ENCODE measurements at places on chromosomes 1 and 21.

- DNase-seq = peak; percentile 44
These were observed 5.5 kb upstream of the PPIE start for GRCh38 chr1:39733161-39733560.

GRCh38 chr1:33126411-33127000 lies 45.6 kb downstream of the AZIN2 start:
- DNase-seq = no peak

DNA sequence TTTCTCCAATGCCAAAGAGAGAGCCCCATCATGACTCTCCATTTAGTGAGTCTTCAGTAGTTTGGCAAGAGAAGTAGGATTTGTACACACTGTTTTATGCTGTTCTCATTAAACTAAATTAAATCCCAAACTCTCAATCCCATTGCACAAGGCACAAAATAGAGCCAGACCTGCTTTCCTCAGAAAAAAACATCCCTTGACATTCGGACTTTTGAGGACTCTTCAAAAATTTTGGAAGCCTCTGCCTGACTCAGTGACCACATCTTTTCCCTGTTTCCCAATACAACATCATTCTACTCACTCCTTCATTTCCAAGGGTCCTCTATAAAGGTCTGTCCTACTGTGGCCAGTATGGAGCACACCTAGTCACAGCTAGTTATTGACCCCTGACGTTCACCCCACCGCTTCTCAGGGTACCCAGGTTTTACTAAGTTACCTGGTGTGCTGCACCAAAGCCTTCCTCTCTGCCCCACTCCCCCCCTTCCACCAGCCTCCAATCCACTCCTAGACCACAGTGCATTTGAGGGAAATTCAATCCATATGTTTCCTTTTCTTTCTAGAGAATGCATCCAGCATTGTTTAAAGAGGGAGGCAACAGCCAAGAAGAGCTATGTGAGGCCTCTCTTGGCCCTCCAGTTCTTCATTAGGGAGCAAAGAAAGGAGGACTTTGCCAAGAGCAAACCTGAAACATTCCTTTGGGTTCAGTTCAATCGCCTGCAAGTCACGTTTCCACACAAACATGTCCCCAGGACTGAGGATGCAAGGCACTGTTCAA lies 428.7 kb downstream of the PLPP3 start:
- no peak for DNase-seq

- DNase-seq = no peak
These were observed 686.9 kb upstream of the NCAM2 start for GRCh38 chr21:20311234-20311787.

DNA sequence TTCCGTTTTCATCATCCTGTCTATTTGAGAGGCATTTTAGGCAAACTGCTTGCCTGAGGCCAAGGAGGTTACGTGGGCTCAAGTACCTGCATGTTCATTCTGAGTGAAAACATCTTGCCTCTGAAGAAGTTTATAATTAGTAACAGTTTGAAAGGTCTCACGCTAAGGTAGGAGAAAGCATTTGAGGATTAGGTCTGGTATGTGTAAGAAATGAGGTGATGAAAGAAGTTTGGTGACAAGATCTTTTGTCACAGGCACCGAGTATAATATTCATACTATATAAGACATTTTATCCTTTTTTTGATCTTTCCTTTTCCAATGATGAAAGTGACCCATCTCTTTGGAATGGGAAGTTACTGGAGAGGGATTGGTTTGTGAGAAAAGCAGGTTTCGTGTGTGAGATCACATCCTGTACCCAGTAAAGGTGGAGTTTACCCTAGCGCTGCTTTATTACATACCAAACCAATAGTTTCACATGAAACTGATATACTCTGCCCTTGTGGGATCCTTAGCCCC lies 98.7 kb upstream of the PDC start:
- DNase-seq = no peak

DNA sequence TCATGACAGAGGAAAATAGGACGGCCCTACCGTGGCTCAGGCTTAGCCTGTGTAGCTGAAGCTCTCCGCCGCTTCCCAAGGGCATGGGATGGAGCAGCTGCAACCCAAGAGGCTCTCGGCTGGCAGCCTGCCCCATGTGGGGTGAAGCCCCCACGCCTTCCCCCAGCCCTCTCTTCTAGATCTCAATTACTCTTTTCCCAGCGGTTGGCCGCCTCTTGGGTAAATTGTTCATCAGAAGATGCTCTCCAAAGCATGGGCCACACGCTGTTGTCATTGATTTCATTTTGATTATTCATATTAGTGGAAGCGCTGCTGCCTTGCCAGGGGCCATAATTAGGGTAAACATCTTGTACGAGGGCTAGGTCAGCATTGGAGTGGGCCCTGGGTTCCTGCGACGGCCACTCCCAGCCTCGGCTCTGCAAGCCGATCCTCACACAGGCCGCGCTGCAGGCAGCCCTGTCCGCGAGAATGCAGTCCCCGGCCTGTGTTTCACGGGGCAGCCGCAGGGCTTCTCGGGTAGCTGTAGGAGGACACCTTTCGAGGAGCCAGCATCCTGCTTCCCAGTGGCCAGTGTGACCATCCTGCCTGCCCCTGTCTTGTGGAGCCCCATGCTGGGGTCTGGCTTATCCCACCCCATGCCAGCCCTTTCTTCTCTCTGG lies 114.4 kb upstream of the VAMP3 start:
- DNase-seq = no peak

DNA sequence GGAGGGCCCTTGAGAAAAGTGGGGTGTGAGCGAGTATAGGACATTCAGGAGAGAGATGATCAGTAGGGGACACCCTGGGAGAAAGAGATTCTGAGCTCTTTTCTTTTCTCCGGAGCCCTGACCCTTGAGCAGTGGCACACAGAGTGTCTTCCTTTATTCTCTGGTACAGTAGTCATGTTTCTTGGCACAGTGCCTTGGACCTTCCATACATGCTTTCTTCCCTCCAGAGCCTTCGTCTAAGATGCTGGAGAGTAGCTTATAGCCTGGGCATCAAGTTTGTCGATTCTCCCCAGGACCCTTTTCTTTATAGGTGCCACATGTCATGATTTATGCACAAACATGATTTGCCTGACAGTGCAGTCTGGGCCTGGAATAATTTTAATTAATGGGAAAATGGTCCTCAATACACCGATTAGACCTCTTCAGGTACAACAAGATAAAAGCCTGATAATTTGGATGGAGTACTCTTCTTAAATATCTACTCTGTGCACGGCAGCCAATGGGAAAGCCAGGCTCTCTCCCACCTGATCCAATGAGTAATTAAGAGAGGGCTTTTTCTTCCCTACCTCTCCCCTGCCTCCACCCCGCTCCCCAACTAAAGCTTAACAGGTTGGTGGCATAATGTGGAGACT lies at the start of gene TBX19:
TBX19 (plus strand) TSS at position 582 of the 632 bp plus-strand sequence. CDS start 214 bp downstream, outside the sequence.
- DNase-seq = no peak

DNA sequence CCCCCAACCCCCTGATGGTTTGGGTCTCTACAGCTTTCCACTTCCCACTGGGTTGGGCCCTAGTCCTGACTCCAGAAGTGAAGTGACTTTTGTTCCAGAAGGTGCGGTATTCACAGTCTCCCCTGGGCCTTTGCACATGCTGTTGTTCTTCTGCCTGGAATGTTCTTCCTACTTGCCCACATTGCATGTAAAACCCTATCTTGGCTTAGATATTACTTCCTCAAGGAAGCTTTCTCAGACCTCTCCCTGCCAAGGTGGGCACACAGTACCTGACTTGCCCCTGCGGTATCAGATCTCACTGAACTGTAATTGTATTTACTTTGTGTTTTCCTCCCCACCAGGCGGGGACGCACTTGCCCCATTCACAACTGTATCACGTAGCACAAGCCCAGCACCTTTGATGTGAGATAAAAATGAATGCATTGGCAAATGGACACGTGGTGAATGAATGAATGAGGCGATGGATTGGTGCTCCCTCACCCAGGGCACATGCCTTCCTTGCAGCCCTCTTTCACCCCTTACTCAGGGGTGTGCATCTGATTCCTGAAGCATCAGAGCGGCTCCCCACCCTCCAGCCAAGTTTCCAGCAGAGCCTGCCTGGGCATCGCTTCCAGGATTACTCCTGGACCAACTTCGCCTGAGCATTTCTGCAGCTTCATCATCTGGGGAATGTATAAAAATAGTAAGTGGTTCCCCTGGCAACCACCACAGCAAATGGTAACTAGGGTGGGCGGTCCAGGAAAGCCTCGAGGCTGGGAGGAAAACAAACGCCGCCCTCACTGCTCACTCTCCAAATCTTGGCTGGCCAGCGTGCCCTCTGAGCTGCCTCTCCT lies 19.8 kb downstream of the NENF start:
- no peak for DNase-seq

- no peak for DNase-seq
These were observed 9.3 kb downstream of the CDC14A start for GRCh38 chr1:100361511-100362089.

GRCh38 chr21:42403611-42404231 lies at the start of gene UBASH3A:
Gene UBASH3A (plus strand): TSS chr21:42403902. CDS start chr21:42403946, 44 bp downstream.
- DNase-seq = no peak

GRCh38 chr1:64745986-64746940 lies 1.4 kb downstream of the RAVER2 start:
- no peak for DNase-seq

- no peak for DNase-seq
These were observed 3.0 kb upstream of the MDM4 start for GRCh38 chr1:204513117-204513716.

GRCh38 chr1:107405236-107405635 lies 264.4 kb downstream of the NTNG1 start:
- DNase-seq = no peak

DNA sequence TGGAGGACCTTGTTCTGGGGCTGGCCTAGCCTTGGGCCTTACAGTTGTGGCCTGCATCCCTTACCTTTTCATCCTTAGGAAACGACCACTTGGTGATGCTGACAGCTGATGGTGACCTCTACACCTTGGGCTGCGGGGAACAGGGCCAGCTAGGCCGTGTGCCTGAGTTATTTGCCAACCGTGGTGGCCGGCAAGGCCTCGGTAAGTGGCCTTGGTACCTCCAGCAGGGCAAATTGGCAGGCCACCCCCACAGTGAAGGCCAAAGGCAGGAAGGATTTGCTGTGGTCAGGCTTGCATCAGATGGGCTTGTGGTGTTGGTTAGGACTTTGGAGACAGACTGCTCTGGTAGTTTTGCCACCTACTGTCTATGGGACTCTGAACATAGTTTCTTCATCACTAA lies 17.7 kb upstream of the TRNAU1AP start:
- no peak for DNase-seq

GRCh38 chr1:107524301-107524700 lies 383.5 kb downstream of the NTNG1 start:
- no peak for DNase-seq

GRCh38 chr1:1665815-1666251 lies 7.0 kb upstream of the CDK11B start:
- DNase-seq = no peak

DNA sequence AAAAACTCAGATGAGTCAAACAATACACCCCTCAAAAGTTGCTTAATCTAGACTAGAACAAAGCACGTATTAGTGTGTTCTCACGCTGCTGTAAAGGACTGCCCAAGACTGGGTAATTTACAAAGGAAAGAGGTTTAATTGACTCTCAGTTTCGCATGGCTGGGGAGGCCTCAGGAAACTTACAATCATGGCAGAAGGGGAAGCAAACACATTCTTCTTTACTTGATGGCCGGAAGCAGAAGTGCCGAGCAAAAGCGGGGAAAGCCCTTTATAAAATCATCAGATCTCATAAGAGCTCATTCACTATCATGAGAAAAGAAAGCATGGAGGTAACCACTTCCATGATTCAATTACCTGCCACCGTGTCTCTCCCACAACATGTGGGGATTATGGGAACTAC lies 10.1 kb downstream of the JAM2 start:
- DNase-seq = no peak

DNA sequence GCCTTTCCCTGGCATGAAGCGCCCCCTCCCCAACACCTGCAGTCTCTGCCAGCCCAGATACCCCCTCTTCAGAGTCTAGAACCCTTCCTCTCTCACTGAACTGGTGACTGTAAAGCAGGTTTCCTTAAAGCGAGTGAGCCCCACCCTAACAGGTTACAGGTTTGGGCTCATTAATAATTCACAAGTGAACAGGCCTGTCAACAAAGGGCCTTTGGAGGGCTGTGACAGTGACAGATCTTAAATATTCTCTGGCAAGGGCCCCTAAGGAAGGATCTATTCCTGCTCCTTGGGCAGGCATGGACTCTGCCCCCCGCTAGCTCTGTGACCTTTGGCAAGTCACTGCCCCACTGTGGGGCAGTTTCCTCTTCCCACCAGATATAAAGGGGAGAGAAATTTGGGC lies 5.6 kb upstream of the TTC39A start:
- no peak for DNase-seq

GRCh38 chr1:37763791-37764413 lies 1.0 kb downstream of the EPHA10 start:
- no peak for DNase-seq

GRCh38 chr1:45929257-45929687 lies 125.9 kb downstream of the MAST2 start:
- peak; percentile 95 for DNase-seq

GRCh38 chr1:116971258-116971860 lies 30.2 kb upstream of the CD101 start:
- no peak for DNase-seq

GRCh38 chr1:154306151-154306550 lies 14.7 kb upstream of the AQP10 start:
- DNase-seq = no peak

GRCh38 chr1:17831597-17831996 lies 76.5 kb downstream of the ACTL8 start:
- peak; percentile 76 for DNase-seq

- DNase-seq = peak; percentile 60
These were observed 60.2 kb upstream of the CFAP126 start for GRCh38 chr1:161427733-161428516.

GRCh38 chr1:27615346-27616192 lies 11.6 kb upstream of the AHDC1 start:
- DNase-seq = no peak

- no peak for DNase-seq
These were observed 2.2 kb downstream of the RALGPS2 start for GRCh38 chr1:178727014-178727895.

- DNase-seq = no peak
These were observed 282.1 kb downstream of the OMA1 start for GRCh38 chr1:58264462-58264861.

DNA sequence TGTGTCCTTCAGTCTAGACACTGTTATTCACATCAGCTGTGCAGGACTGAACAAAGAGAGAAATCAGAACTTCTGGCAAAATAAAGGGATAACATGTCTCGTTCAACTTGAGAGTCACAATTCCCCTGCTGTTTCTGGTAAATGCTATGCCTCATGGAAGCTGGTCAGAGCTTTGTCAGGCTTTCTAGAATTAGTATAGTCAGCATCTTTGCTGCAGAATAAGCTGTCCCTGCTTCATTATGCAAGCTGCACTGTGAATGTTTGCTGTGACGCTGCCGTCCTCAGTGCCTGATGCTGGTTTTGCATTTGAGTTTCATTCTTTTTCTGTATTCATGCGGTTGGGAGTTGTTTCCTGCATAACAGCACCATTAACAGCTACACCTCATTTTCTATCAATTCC lies 96.4 kb upstream of the KCNJ6 start:
- no peak for DNase-seq

- peak; percentile 84 for DNase-seq
These were observed 32.1 kb downstream of the TGFB2 start for GRCh38 chr1:218377143-218377660.

All from islet precursor cell (in vitro differentiated cells).